Activated T-cell treated with anti-CD3 and anti-CD28 coated beads, Interleukin-2, amount 50 U/mL, for 48 hours (primary cell): ENCODE measurements at places on chromosomes 2 and 18.

DNA sequence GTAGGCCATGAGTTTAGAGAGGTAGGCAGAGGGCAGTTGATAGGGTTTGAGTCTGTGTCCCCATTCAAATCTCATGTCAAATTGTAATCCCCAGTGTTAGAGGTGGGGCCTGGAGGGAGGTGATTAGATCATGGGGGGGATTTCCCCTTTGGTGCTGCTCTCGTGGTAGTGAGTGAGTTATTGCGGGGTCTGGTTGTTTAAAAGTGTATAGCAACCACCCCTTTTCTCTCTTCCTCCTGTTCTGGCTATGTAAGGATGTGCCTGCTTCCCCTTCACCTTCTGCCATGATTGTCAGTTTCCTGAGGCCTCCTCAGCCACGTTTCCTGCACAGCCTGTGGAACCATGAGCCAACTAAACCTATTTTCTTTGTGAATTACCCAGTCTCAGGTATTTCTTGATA is 25.5 kb downstream of the MARCHF4 start:
- peak; percentile 33 for DNase-seq

DNA sequence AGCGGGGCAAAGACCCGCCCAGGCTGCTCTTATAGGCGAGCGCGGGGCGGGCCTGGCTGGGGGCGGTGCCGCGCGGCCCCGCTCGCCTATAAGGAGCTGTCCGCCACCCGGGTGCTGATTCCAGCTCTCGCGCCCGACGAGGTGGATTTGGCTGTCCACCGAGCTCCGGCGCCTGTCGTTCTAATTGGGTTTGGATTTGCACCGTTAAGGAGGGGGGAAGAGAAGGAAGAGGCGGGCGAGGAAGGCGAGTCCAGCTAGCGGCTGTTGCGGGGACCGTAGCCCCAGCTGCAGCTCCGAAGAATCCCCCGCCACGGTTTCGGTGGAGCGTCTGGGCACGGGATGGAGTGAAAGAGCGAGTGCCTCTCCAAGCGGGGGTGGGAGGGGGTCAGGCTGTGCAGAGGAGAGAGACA is at the start of gene CNTNAP5:
TSS of gene CNTNAP5 (plus strand) at position 117 of the 410 bp plus-strand sequence. CDS start 364 bp downstream, outside the sequence.
- peak; percentile 31 for DNase-seq

DNA sequence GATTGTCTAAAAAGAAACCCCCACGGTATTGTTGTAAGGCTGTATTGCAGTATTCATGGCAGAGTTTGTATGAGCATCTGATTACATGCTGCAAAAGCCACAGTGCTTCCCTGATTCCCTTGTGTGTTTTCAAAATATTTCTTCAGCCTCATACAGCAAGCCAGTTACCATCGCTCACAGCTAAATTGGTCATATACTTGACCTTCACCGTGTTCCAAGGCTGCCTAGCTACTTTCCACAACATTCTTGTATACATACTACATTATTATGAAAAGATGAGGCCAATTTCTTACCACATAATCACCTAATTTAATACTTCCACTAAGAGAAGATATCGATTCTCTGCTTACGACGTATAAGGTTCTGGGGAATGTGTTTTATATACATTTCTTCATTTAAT is 576.3 kb upstream of the CNTNAP5 start:
- no peak for DNase-seq

DNA sequence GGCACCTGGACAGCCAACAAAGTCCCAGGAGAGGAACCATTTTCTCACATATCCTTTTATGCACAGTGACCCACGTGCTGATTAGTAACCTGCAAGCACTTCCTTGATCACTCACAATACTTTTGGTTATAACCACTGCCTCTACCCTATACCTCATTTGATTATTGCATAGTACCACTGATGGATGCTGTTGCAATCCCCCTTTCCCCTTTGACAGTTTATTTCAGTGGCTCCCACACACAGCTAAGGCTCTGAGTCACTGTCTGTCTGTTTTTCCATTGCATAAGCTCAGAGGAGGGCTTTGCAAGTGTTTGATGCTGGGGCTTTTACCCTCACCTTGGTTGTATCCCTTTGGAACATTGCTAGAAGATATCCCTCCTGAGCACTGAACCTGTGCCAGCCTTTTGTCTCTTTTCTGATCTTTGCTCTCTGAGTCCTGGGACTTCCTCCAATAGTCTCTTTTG is 101.7 kb upstream of the RBBP8 start:
- DNase-seq = no peak

DNA sequence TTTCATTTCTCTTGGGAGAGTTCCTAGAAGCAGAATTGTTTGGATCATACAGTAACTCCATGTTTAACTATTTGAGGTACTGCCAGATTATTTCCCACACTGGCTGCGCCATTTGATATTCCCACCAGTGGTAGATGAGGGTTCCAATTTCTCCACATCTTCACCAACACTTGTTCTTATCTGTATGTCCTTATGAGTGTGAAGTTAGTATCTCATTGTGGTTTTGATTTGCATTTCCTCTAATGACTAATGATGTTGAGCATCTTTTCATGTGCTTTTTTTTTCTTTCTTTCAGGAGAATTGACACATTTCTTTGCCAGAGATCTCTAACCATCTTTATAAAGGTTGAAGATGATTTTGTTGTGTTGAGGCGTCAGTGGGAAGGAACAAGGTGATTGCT is 4.1 kb upstream of the MGAT5 start:
- DNase-seq = no peak

DNA sequence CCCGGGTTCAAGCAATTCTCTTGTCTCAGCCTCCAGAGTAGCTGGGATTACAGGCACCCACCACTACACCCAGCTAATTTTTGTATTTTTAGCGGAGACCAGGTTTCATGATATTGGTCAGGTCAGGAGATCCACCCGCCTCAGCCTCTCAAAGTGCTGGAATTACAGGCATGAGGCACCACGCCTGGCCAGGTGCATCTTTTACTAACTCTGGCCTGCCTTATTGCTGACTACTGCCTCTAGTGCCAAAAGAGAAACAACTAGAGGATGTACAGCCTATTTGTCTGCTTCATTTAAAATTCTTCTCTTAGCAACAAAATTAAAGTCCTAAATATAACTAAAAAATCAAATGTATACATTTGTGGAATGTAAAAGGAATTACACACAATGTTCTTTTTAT is 115.4 kb downstream of the BMPR2 start:
- DNase-seq = no peak

GRCh38 chr18:71212222-71212621 is 923.4 kb downstream of the SOCS6 start:
- no peak for DNase-seq
